ENCODE measurements at places on chromosomes 5 and 9.

- DNase-seq = no peak
These were observed 157.4 kb downstream of the CAAP1 start for GRCh38 chr9:26735160-26735559.

DNA sequence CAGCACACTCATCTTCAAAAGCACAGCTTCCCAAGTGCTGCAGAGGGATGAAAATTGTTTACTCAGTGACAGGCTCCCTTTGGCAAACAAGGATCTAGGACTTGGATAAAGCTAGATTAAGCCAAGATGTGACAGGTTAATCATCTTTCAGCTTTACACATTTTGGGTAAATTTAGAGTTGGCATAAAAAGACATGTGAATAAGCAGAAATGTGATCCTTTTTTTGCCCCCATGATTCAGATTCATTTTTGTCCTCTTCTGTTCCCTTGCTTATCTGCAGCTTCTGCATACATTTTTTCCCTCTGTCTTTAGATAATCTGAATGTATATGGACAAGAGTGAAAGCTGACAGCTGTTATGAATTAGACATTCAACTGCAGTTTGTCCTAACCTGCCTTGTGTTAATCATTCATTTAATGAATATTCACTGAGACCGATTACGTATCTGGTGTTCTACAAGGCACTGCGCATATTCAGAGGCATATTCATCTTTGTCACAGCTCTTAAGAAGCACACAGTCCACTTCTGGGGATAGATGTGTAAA is 19.6 kb downstream of the ADAMTSL1 start:
- no peak for DNase-seq

- DNase-seq = no peak
These were observed 331.0 kb upstream of the EDIL3 start for GRCh38 chr5:84715686-84716085.

DNA sequence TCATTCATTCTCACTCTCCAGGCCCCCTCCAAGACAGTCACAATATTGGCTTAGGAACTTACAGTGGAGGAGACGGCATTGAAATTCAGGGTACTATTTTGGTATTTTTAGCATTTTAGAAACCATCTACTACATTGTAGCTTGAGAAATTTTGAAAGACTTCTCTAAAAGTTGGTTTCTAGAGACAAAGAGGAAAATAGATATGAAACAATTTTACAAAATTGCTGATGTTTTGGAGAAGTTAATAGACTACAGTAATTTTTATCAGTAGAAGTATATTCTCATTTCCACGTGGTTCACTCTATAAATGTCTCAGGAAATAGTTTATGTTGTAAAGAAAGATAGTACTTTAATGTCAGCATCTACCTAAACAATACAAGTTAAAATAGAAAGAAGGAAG is 63.2 kb upstream of the ZSWIM6 start:
- no peak for DNase-seq

GRCh38 chr9:109893241-109893640 is 113.2 kb downstream of the PALM2AKAP2 start:
- DNase-seq = no peak

- DNase-seq = no peak
These were observed 56.9 kb downstream of the KCNT1 start for GRCh38 chr9:135758870-135759269.

DNA sequence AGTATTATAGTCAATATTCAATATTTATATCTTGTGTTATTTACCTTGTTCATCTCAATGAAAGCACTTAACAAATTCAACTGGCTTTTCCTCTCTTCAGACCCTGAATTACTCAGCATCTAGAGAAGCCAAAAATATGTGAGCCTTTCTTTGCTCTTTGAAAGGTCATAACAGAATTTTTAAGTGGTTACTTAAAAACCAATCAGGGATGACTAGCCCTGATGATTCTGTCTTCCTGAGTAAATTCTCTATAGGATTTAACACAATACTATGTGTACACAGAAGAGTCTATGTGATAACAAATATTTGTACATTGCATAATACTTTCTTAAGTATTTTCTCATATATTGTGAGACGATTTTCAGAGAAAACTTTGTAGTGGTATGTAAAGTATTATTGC is 546.3 kb downstream of the MAT2B start:
- no peak for DNase-seq

GRCh38 chr5:116229131-116229689 is 144.4 kb downstream of the COMMD10 start:
- no peak for DNase-seq

GRCh38 chr5:61817472-61818326 is 485.6 kb downstream of the ZSWIM6 start:
- peak; percentile 30 for DNase-seq

DNA sequence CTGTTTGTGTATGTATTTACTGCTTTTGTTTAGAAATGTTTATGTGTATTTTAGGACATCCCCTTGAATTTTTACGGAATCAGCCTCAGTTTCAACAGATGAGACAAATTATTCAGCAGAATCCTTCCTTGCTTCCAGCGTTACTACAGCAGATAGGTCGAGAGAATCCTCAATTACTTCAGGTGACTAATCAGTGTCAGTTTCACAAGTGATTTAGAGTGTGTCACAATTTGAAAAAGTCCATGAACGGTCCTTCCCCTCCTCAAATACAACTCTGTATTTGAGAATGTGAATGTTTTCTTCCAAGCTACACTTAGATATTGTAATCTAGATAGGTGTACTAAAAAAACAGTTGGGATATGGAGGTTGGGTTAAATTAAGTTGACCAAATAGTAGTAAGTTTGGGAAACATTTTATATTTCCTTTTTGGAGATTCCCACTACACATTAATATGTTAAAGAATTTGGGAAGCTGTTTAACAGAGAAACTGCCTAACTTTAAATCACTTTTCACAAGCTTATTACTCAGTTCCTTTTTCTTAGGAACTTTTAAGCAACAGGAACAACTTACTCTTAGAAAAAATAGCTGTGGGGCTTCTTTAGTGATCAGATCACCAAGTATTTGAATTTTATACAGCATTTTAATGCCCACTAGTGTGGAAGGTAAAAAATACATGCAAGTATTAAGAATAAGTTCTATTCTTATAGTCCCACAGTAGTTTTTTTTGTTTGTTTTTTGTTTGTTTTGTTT is 40.9 kb downstream of the RAD23B start:
- no peak for DNase-seq

GRCh38 chr5:45098483-45098882 is 289.7 kb downstream of the MRPS30 start:
- DNase-seq = no peak

DNA sequence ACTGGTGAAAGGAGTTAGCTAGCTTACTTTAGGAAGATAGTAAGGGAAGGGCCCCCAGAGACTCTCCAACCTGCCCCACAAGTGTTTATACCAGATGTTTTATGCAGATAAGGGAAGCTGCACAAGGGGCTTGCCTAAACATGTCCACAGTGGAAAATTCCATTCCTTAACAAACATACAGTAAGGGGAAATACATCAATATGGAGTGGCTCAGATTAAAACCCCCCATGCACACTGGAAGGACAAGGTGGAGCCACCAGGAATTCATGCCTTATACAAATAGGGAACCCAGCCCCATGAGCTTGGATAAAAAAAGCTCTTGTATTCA is 106.3 kb upstream of the GPBP1 start:
- no peak for DNase-seq

GRCh38 chr5:133723651-133724366 is 111.5 kb upstream of the FSTL4 start:
- no peak for DNase-seq

GRCh38 chr9:103615994-103616393 is 478.1 kb upstream of the SMC2 start:
- no peak for DNase-seq

- DNase-seq = no peak
These were observed 73.2 kb upstream of the PHYKPL start for GRCh38 chr5:178305801-178306200.

GRCh38 chr5:115246361-115246991 is 16.2 kb downstream of the PGGT1B start:
- peak; percentile 20 for DNase-seq

- no peak for DNase-seq
These were observed 27.0 kb downstream of the PLPPR1 start for GRCh38 chr9:101055516-101055915.

- DNase-seq = no peak
These were observed 192.5 kb upstream of the DAPK1 start for GRCh38 chr9:87305151-87305550.

- no peak for DNase-seq
These were observed 72.6 kb downstream of the SH3RF2 start for GRCh38 chr5:146009020-146009419.

DNA sequence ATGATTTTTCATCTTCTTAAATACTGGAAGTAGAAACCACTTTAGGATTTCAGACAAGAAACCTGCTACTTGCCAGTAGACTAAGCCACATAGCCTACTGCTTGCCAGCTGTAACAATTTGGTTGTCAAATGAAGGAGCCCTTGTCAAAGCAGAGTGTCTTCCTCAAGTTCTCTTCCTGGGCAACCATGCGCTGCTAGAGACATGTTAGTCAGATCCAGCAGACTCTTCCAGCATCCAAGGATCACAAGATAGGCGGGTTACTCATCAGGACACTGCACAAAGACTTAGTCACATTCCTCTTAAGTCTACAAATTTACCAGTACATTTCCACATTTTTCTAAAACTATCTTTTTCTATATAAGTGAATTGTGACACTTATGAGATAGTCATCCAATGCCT is 24.4 kb downstream of the SKIC3 start:
- DNase-seq = peak; percentile 45

- no peak for DNase-seq
These were observed 8.4 kb upstream of the JMY start for GRCh38 chr5:79227484-79228025.

DNA sequence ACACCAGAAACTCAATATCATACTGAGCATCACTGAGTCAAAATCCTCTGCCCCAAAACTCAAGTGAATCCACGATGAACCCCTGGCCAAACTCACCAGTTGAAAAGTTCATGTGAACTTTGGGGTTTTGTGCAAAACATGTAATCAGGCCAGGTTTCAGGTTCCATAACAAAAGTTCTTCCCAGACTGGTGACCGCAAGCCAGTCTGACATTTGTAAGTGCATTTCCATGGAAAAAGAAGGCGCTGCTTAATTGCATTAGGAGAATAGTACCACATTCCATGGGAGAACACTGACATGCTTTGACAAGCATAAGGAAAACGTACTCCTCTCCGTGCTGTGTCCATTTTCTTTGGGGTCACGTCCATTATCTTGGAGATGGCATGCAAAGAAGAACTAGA is 567.0 kb downstream of the BNC2 start:
- no peak for DNase-seq

DNA sequence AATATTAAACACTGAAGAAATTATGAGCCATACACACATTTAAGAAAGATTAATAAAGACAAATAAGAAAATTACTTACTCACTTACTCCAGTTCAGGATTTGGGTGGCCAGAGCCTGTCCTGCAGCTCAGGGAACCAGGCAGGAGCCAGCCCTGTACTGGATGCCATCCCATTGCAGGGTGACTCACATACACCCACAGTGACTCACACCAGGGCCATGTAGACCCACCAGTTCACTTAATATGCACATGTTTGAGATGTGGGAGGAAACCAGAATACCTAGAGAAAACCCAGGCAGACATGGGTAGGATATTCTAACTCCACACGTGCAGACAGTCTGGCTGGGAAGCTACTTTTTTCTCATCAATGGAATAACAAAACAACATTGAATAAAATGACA is 49.6 kb upstream of the ADRB2 start:
- peak; percentile 35 for DNase-seq

- DNase-seq = no peak
These were observed 315.3 kb downstream of the DNAH5 start for GRCh38 chr5:13629218-13629617.

- DNase-seq = no peak
These were observed 133.6 kb upstream of the NR3C1 start for GRCh38 chr5:143537056-143537455.

DNA sequence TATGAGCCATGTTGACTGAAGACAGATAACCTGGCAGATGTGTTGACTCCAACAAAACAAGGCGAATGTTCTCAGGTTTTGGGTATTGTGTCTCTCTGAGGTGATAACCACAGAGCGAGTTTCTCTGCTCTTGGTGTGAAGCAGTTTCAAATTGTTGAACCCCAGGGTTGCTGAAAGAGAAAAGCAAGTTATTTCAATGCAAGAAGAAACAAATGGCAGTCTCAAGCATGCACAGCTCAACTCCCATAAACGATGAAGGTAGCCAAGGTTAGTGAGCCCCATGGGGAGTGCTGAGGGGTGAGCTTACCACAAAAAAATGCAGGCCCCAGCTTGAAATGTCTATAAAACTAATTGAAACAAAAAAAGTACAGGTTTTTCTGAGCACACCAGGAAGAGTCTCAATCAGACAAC is 220.8 kb upstream of the DAPK1 start:
- no peak for DNase-seq

- no peak for DNase-seq
These were observed 136.5 kb upstream of the PTCH1 start for GRCh38 chr9:95653246-95653645.

DNA sequence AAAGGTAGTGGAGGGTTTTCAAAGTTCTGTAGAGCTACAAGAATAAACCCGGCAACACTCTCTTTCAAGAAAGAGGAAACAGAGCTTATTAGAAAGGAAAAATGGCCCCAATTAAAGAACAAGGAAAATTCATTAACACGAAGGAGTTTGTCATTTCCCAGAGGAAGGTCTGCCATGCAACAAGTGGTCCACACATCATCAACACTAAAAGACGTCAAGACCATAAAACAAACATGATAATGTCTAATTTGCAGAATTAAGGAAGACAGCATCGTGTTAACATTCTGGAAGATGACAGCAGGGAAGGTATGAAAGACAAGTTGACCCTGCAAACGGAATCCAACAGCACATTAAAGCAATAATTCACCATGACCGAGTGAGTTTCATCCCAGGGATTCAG is 28.6 kb upstream of the NRARP start:
- no peak for DNase-seq

DNA sequence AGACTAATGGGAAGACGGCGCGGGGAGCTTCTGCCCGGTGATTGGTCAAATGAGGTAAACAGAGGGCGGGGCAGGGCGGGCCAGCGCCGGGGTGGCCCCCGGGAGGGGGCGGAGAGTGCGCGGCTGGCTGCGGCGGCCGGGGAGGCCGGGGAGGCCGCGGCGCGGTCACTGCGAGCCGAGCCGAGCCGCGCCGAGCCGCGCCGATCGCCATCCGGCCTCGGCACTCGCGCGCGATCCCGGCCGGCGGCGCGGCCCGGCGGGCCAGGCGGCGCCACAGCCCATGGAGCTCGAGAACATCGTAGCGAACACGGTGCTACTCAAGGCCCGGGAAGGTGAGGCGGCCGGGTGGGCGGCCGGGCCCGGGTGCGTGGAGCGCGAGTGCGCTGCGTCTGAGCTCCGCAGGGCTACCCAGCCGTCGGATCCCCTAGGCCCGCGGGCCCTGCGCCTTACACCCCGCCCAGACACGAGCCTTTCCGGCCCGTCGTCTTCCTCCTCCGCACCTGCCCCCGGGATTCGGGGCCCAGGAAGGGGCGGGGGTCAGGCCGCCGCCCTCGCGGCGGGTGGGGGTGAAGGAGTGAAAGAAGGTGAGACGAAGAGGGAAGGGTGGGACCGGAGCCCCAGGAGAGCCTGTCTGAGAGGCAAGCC is at the start of gene GRK6:
GRK6 (plus strand) TSS at position 111 of the 645 bp plus-strand sequence; CDS start at position 281, 170 bp downstream.
- DNase-seq = no peak

GRCh38 chr5:158384535-158385481 is 525.9 kb upstream of the CLINT1 start:
- peak; percentile 97 for DNase-seq

Measured in fibroblast of the conjunctiva (primary cell).